ENCODE measurements at places on chromosomes 7 and 10. TPM values are rescaled to one million over a fixed set of nuclear protein-coding genes. Genes with fewer than 3 reads are reported as not detected.

DNA sequence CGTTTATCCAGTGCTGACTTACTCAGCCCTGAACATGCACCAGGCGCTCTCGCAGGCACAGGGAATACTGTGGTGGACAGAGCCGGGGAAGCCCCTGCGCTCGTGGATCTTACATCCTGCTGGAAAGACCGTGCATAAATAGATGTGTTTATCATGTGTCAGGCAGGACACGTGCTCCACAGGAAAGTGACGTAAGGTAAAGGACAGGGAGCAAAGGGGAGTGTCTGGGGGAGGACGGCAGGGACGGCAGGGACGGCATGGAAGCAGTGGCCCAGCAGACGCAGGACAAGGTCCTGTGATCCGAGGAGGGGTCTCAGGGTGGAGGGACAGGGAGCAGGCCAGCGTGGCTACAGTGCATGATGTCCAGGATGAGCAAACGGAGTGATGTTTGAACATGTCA, 410.5 kb downstream of the PAXIP1 start:
- no peaks in the 10 kb centered on the region for H3K36me3 ChIP-seq
- no peaks in the 10 kb centered on the region for H3K27me3 ChIP-seq
- no peak overlapping the region for H3K4me3 ChIP-seq
- no peaks in the 10 kb centered on the region for H3K4me1 ChIP-seq

DNA sequence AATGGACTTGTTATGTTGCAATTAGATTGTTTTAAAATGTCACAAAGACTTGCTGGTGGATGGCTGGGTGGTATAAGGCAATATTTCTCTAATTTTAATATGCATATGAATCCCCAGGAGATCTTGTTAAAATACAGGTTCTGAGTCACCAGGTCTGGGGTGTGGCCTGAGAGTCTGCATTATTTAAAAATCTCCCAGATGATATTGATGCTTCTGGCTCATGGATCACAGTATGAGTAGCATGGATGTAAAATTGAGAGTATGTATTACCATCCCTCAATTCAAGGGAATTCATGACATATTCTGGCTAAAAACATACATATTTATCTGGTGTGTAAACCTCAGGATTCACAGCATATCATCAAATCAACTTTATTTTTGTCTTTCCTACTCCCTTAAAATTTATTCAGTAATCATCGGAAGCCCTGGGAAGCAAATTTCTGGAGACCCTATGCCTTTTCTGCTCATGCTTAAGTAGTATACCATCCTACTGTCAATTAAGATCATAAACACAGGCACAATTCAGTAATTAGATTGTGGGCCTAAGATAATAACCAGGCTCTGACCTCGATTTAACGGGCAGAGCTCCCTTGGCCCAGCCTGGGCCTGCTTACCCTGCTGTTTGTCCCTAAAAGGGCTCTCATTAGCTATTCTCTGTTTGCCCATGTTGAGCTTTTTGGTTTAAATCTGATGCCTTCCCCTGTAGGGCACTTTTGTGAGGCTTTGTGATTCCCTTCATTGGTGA, 29.6 kb upstream of the ICA1 start:
- DNase-seq: no peak
- H3K36me3 ChIP-seq: no peaks in the 10 kb centered on the region
- no peaks in the 10 kb centered on the region for H3K4me1 ChIP-seq
- no peak overlapping the region for H3K4me3 ChIP-seq
- H3K27me3 ChIP-seq: no peaks in the 10 kb centered on the region
- H3K27ac ChIP-seq: no peak overlapping the region

DNA sequence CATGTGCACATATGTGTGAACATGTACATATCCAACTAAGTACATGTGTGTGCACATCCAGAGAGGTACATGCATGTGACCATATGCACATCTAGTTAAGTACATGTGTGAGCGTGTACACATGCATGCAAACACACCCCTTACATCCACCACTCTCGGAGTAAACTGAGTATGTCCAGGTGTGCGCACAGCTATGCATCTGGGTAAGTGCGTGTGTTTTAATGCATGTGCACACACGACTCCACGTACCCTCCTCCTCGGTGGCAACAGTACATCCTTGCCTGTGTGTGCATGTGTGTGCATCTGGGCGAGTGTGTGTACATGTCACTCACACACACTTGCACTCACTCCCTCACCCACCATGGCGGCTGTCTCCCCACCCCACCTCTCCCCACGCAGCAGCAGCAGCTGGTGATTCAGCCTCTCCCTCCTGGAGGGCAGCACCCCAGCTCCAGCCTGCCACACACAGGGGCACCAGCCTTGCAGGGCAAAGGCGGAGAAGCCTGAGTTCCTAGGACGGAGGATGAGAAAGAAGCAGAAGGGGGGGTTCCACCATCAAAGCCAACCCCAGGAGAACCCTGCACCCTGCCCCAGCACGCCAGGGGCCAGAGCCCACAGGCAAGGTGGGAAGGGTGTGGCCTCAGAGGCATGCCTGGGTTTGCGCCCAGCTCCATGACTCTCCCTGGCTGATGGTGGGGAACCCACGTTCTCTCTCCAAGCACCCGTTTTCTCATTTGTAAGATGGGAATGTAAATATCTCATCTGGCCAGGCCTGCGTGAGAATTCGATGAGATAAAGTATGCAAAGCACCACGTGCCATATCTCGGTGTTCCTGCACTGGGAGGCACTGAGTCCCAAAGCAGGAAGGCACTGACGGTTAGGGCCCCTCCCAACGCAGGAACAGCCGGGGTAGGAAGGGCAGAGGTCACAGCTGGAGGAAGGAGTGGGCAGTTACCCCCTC, 27.7 kb upstream of the DNAAF5 start:
- H3K27me3 ChIP-seq: no peaks in the 10 kb centered on the region
- H3K27ac ChIP-seq: no peak overlapping the region
- no peak for DNase-seq
- H3K4me3 ChIP-seq: no peak overlapping the region
- no peaks in the 10 kb centered on the region for H3K4me1 ChIP-seq

Gene GNG11
- total RNA-seq: 11.1 TPM

Gene FAM13C
- total RNA-seq: 20.4 TPM

GRCh38 chr10:133315847-133316246, 7.1 kb downstream of the ZNF511 start:
- H3K27ac ChIP-seq: no peak overlapping the region
- no peaks in the 10 kb centered on the region for H3K27me3 ChIP-seq
- peaks cover 4% of the 10 kb centered on the region for H3K4me1 ChIP-seq
- DNase-seq: no peak
- H3K4me3 ChIP-seq: no peak overlapping the region

- DNase-seq: no peak
- no peaks in the 10 kb centered on the region for H3K36me3 ChIP-seq
- H3K4me3 ChIP-seq: no peak overlapping the region
- H3K27me3 ChIP-seq: no peaks in the 10 kb centered on the region
- H3K27ac ChIP-seq: no peak overlapping the region
Measured at GRCh38 chr7:92758796-92759431, 77.5 kb downstream of the CDK6 start.

DNA sequence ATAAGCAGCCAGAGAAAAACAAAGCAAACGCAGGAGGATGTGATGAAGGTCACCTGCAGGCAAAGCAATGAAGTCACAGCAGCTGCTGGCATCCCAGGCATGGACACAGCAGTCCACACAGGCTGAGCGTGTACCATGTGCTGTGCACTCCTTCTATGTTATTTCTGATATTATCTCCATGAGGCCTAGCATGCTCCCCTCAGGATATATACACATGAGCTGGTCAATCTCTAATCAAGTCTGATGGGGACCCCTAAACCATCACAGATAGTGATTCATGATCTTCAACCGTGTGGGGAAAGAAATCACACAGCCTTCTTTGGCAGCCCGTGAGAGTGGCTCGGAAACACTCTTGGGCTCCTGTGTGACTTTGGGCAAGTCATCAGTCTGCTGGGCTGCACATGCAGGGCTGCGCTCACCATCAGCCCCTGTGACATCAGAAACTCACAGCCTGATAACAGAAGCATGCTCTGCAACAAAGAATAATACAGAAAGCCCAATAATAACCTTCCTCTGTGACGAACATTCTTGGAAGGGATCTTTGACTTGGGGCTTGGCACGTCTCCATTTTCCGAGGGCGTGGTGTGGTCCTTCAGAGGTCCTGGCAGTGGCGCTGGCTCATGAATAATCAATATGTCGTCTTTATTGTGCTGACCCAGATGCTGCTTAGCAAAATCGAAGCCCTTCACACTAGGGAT, 83.0 kb upstream of the ATP6V0A4 start:
- H3K27ac ChIP-seq: no peak overlapping the region
- DNase-seq: no peak
- no peaks in the 10 kb centered on the region for H3K27me3 ChIP-seq
- H3K4me3 ChIP-seq: no peak overlapping the region
- H3K36me3 ChIP-seq: no peaks in the 10 kb centered on the region

Gene AKR1C3
- 77.4 TPM for total RNA-seq

Gene SEC23IP
- total RNA-seq: 20.9 TPM

Gene GALNT17
- total RNA-seq: 20.8 TPM

GRCh38 chr10:91162050-91162494, 58.4 kb upstream of the PCGF5 start:
- no peak for DNase-seq
- no peaks in the 10 kb centered on the region for H3K27me3 ChIP-seq
- no peaks in the 10 kb centered on the region for H3K36me3 ChIP-seq
- H3K27ac ChIP-seq: peak overlapping the region; percentile 98

Gene ZNF33B
- 12.1 TPM for total RNA-seq

DNA sequence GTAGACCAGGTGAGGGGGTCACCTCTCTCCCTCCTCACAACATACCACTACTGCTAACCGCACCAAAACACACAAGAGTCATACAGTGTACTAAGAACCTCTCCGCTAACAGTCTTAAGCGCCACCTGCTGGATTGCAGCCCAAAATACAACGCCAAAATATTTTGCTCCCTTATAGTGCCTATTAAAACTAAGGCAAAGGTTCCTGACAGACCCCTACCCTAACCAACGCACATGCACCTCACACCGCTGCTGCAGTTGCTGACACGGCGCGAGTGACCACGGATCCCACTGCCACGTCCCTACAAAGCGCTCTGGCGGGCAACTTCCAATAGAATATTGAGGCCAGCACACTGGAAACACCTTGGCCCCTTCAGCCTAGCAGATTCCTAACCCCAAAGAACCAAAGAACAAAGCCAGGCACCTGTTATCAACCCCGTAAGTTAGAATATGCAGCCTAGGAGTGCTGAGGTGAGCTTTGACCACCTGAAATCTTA, 563.6 kb upstream of the SEMA3D start:
- no peak overlapping the region for H3K27ac ChIP-seq
- no peaks in the 10 kb centered on the region for H3K4me1 ChIP-seq
- DNase-seq: no peak
- no peaks in the 10 kb centered on the region for H3K36me3 ChIP-seq

DNA sequence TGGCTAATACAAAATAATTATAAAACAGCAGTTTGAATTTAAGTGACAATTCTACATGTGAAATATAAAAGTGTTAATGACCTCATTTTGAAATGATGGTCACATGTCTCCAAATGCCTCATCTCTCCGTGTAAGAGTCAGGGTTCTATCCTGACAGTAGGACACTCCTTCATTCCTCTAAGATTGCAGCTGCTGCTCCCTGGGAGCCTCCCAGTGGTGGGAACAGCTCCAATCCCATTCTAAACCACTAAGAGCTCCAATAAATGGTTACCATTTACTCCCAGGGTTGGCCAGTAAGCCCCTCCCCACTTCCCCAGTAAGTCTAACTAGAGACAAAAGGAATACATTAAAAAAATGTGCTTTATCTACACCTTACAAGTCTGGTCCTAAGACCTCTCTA, 344.6 kb upstream of the AOAH start:
- H3K27me3 ChIP-seq: no peaks in the 10 kb centered on the region
- no peak overlapping the region for H3K27ac ChIP-seq
- no peak overlapping the region for H3K4me3 ChIP-seq
- no peaks in the 10 kb centered on the region for H3K36me3 ChIP-seq

- H3K4me3 ChIP-seq: no peak overlapping the region
- H3K27me3 ChIP-seq: no peaks in the 10 kb centered on the region
- no peak overlapping the region for H3K27ac ChIP-seq
- DNase-seq: no peak
- no peaks in the 10 kb centered on the region for H3K36me3 ChIP-seq
Measured at GRCh38 chr10:64396105-64396708, 875.0 kb downstream of the REEP3 start.

Gene ADAM12
- 0.27 TPM for total RNA-seq

Gene CASTOR2
- total RNA-seq: 16.3 TPM

DNA sequence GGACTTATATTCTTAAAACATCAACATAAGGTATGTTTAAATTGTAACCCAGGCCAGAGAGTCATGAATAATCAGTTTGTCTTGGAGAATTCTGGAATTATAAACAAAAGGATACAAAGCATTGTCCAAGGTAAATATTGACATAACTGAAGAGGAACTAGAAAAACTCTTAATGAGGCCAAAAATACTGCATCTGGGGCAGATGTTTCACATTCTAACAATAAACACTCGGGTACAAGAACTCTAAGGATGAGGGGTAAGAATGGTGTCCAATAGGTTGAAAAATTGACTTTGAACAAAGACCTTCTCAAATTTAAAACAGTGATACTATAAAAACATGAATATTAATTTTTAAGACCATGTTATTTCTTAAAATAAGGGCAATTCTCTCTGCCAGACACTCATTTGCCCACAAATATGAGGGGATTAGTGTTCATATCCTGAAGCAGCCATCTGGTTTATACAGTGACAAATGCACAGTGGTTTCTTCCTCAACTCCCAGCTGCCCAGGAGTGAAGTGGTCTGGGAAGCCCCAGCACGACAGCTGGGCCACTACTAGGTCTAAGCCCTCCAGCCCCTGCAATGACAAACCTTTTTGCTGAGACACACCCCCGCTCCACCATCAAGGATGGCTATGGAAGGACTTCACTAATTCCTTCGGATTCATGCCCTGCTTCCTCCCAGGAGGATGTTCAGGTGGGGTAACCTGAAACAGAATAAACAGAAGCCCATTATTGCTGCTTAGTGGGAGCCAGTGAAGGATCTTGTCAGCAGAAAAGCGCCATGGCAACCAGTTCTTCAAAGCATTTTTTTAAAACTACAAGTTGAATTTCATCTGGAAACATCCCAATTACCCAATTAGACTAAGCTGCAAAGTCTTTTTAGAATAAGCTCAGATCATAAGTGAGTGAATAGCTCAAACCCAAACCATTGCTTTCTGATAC, 107.5 kb upstream of the ARID5B start:
- H3K27me3 ChIP-seq: no peaks in the 10 kb centered on the region
- no peaks in the 10 kb centered on the region for H3K4me1 ChIP-seq
- no peak overlapping the region for H3K27ac ChIP-seq

DNA sequence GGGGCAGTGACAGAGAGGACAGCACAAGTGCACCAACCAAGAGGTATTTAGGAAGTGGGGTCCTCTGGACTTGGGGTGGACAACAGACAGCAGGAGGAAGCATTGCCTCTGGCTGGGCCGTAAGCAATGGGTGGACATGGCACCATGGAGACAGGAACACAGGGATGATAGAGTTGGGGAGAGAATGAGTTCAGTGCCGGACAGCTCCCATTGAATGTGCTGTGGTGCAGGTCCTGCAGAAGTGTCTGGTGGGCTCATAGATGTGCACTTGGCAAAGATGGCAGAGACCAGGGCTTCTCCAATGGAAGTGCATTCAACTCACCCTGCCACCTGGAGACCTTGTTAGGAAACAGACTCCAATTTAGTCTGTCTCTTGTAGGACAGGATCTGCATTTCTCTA, 341.5 kb upstream of the ZMIZ1 start:
- no peak overlapping the region for H3K4me3 ChIP-seq
- no peaks in the 10 kb centered on the region for H3K4me1 ChIP-seq
